ENCODE measurements at places on chromosomes 6 and 20.
A peak's percentile ranks its signal among the peaks of the same experiment; 100 is the strongest.

- DNase-seq, result peak; percentile 32
These were observed 676.9 kb downstream of the HACE1 start for GRCh38 chr6:104182811-104183210.

- DNase-seq, result peak; percentile 51
These were observed 88.3 kb downstream of the DLGAP4 start for GRCh38 chr20:36394340-36394965.

DNA sequence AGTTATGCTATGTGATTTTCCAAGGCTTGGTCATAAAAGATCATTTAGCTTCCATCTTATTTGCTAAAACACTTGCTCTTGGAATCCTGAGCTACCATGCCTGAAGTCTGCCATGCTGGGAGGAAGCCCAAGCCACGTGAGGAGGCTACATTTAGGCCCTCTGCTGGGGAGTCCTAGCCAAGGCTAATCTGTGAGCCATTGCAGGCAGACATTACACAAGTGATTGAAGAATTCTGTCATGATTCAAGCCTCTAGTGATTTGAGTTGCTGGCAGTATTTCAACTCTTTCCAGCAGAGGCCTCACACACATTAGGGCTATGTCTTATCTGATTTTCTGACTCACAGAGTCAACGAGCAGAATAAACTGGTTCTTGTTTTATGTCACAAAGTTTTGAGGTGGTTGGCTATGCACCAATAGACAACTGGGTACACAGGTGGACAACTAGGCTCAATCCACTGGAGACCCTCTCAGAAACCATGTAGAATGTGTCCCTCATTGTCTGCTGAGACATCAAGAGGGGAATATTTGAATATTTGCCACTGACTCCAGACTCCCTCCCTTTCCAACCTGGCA is 227.2 kb upstream of the SULF2 start:
- peak; percentile 87 for DNase-seq

DNA sequence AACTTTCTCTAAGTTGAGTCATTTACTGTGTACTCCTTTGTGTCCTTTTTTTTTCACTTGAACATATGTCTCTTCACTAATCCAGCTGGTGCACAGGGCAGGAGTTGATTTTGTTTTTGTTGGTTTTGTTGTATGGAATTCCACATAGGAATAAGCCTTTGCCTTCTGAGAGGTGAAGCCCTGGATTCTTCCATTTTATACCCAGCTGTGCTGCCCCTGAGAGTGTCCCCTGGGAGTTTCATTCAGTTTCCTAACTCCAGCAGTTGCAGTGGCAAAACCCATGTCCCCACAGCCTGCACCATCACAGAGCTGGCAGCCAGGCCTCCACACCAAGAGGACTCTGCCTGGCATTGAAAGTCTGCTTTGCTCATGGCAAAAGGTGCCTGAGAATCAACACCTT is 107.3 kb upstream of the SYNDIG1 start:
- no peak for DNase-seq

DNA sequence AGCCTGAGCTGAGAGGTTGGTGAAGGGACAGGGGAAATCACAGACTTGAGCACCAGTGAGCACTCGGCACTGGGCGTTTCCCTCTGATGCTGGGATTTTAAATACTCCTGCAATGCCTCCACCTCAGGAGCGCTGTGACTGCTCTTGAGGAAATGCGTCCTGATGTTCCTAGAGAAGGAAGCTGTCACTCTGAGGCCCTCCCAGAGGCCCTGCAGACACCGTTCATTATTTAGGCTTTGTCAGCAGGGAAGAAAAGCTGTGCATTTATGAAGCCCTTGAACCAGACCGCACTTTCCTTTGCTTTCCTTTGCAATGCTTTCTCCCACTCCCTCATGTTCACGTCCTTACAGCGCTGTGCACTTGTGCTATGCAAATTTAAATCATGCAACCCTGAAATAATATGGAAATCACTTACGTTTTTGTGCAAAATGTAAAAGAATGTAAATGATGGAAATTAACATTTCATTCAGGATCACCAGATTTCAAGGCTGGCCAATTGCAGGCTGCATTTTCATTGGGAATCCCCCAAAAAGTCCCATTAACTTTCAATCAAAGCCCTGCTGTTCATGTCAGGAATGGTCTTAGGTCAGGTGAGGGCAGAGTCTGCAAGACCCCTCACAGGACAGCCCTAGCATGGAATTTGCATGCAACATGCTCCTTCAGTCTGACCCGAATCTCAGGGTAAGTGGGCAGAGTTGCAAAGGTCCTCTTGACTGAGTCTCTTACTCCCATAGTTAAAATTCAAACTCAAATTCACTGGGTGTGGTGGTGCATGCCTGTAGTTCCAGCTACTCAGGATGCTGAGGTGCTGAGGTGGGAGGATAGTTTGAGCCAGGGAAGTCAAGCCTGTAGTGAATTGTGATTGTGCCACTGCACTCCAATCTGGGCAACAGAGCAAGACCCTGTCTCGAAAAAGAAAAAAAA is 45.8 kb upstream of the SYNDIG1 start:
- DNase-seq, result no peak

- peak; percentile 86 for DNase-seq
These were observed 1.7 kb downstream of the PPP1R10 start for GRCh38 chr6:30615219-30615957.

DNA sequence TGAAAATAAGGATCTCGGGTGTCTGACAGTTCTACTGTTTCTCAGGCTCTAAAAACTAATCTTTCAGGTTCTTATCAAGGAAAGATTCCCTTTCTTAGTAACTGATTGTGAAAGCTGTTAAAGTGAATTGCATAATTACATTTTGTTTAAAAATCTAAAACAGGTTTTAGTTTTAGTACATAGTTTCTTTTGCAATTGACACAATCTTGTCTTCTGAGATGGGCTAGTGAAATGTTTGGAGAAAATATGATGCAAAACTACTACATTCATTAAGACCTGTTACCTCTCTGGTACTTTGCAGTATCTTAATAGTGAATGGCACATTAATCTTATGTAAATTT is 298.4 kb downstream of the UTRN start:
- DNase-seq, result no peak

- DNase-seq, result no peak
These were observed 94.8 kb downstream of the ASXL1 start for GRCh38 chr20:32452776-32453466.

DNA sequence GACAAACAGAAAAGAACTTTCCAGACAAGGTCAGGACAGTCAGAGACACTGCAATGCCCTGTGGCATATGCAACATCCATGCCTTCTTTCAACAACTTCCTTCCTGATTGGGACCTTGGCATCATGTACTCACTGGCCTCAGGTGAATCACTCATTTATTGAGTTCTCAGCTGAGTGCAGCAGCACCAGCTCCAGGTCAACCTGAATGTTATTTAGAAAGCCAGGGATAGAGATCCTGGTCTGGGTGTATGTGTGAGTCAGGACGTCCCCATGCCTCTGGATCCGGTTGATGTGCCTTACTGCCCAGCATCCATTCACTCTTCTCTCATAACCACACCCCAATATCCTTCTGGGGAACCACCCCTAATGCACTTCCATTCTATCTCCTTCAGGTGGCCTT is 54.4 kb downstream of the SNRNP48 start:
- peak; percentile 77 for DNase-seq

DNA sequence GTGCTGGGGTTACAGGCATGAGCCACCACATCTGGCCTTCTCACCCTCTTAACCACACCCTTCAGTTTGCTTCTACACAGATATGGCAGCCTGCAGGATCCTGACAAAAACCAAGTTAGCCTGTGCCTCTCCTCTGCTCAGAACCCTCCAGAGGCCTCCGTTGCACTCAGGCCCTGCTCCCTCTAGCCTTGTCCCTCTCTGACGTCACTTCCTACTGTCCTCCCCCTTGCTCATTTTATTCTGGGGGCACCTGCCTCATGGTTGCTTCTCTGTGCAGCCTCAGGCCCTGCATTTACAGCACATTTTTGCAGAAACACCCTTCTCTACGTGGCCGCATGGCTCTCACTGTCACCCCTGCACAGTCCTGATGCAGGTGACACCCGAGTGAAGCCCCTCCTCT is 105.6 kb downstream of the CDC5L start:
- DNase-seq, result no peak

DNA sequence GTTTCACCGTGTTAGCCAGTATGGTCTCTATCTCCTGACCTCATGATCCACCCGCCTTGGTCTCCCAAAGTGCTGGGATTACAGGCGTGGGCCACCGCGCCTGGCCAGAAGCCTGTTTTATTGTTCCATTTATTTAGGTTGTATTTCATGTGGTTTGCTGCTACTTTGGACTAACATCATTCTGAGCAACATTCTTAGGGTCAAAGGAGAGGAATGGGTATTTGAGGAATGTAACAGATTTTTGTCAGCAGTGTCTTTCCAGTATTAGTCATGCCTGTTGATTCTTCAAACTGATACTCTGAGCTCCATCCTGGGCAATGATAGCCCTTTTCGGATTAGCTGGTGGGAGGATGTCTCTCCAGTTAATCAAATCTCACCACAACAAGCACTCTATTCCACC is 213.0 kb upstream of the CITED2 start:
- DNase-seq, result peak; percentile 94

- DNase-seq, result no peak
These were observed 135.3 kb upstream of the ARMC2 start for GRCh38 chr6:108712946-108713345.

DNA sequence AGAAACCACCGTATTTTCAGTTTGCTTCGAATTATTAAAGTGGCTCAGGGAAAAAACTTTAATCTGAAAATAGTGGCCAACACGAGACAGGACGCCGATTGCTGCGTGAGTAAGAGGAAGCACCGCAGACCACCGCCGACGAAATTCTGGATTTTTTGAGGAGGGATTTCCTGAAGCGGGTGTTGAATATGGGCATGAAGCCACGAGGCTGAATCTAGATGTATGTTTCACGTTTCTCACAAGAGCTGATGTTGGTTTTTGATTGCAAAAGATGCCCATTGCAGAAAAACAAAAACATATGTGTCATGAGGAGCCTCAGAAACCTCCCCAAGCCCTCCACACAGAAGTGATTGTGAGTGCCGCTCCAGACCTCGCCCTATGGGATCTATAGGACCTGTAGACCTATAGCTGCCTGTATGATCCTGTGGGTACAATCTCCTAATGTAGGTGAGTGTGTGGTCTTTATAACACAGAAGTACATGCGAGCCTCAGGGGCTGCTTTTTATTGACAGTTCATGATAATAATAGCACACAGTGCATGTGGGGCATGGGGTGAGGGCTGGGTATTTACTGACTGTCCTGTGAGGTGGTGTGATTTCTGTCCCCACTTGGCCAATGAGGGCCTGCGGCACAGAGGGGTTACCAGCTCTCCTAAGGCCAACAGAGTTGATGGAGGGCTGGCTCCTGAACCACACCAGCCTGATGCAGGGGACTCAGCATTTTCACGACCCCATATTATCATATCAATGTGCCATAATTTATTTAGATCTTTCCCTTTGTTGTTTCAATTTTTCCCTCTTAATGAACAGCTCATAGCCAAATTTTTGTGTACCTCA is 243.9 kb downstream of the DLL1 start:
- no peak for DNase-seq

GRCh38 chr20:17605131-17605660 is 35.3 kb downstream of the DSTN start:
- peak; percentile 28 for DNase-seq

DNA sequence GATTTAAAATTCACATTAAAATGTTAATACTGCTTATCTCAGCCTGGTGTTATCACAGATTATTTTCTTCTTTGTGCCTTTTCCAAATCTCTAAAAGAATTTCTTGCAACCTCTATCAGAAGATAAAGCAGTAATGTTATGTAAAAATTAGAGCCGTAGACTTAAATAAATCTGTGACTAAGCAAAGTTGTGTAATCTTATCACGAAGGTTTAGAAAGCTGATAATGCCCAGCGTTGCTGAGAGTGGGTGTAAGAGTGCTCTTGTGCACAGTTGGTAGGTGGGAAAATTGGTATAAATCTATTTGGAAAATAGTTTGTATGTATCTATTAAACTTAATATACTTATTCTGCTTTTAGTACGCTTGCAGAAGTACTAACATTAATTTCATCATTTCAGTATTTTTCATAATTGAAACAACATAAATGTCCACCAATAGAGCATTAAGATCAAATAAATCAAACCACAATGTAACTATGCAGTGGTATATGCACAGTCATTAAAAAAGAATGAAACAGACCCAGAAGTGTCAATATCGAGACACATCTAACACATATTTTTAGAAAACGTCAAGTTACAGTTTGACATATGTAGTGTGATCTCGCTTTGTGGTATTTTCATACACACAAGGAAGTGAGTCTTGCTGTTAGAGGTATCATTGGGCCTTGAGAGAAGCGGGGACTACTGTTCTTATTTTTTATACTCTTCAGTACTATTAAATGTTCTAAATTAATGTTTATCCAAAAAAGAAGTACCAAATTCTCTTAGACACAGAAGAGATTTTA is 54.4 kb upstream of the PBOV1 start:
- no peak for DNase-seq

- DNase-seq, result peak; percentile 61
These were observed 2.5 kb upstream of the BHLHE23 start for GRCh38 chr20:63009045-63009961.

GRCh38 chr20:44435630-44436335 is 39.9 kb upstream of the TTPAL start:
- peak; percentile 35 for DNase-seq

DNA sequence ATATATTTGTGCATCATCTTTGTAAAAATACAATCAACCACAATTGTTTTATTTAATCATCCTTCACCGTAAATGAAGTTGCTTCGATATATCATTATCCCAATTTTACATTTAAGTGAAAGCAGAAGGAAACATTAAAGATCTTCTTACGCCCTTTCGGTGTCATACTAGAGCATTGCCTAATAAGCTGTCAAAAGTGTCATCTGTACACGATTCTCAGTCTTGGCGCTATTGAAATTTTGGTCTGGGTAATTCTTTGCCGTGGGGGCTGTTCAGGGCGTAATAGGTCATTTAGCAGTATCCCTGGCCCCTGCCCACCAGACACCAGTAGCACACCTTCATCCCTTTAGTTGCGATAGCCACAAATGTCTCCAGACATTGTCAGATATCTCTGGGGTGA is 40.4 kb upstream of the TMEM170B start:
- DNase-seq, result no peak

GRCh38 chr6:37354526-37355384 is 972 bp downstream of the RNF8 start:
- peak; percentile 23 for DNase-seq

- DNase-seq, result no peak
These were observed 123.2 kb upstream of the THEMIS start for GRCh38 chr6:128024046-128024445.

GRCh38 chr6:96794980-96795379 is 42.3 kb downstream of the GPR63 start:
- no peak for DNase-seq

- DNase-seq, result no peak
These were observed 40.6 kb downstream of the DTNBP1 start for GRCh38 chr6:15622045-15622740.

DNA sequence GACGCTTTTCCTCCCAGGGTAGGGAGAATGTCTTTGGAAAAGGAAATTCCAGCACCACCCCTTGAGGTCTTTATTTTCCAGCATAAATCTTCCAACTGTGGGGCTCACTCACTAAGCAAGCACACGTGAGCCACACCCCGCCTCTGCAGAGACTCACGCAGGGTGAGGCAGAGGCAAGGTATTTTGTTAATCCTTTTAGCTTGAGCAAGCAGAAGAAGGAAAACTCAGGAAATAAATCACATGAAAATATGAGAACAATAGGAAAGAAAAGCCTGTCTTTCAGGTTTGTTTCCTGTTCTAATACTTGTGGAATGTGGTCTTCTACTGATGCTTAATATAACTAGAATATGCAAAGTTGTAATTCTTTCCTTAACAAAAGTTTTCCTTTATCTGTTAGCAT is 4.1 kb upstream of the PHACTR2 start:
- DNase-seq, result peak; percentile 94

- no peak for DNase-seq
These were observed 408.2 kb upstream of the FKBP1C start for GRCh38 chr6:62803094-62803493.
